ENCODE measurements at places on chromosomes 11 and 22.

DNA sequence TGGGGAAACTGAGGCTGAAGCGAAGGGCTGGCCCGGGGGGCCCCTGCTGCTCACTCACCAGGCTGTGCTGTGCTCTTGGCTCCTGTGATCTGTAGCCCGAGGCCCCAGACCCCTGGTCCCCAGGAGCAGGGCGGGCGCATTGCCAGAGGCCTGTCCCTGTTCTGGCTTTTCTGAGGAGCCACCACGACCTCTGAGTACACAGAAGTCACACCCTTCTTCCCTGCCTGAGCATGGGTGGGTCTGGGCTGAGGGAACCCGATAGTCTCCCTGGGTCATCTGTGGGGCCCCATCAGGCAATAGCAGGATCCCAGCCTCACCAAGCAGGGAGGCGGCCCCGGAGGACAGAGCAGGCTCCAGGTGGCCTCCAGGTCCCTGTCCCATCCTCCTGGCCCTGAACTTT lies 5.1 kb downstream of the CASTOR1 start:
- no peak for DNase-seq

DNA sequence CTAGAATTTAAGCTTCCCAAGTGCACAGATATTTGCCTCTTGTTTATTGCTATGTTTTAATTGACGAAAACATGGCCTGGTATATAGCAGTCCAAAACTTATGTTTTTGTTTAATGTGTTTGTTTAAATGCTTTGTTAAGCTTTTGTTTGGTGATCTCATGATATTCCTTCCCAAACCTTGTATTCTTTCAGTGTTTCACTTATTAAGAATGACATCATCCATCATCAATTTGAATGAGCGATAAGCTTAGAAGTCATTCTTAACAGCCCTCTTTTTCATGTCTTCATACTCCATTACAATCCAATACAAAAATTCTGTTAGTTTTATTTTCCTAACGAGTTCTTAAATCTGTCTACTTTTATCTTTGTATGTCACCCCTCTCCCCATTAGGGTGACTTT lies 206.0 kb downstream of the DYNC2H1 start:
- DNase-seq = no peak

DNA sequence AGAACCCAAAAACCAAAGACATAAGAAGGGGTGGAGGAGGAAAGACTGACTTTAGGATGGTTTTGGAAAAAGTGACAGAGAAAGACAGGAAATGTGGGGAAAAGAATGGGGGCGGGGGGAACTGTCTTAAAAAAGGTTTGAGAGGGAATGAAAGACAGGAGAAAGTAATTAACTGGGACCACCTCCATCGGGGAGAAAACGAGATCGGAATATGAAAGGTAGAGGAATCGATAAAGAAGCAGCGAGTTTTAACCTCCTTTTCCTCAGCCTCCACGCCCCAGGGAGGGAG lies 524 bp downstream of the MTMR2 start:
- DNase-seq = no peak

DNA sequence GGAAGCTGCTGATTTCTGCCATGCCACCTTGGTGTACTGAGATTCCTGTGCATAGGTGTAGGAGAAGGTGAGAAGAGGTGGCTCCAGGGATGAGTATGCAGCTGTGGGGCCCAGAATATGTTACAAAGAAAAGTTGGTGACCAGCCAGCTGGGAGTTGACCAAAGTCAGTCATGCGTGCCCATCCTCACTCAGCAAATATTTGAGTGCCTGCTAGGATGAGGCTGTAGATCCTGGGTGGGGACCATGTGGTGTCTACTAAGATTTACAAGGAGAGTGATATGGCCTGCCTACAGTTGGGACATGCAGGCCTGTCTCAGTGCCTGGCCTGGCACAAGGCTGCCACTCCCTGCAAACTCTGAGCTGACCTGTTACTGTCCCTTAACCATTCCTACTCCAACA lies 19.4 kb downstream of the RNF185 start:
- DNase-seq = no peak

- DNase-seq = peak; percentile 61
Measured at GRCh38 chr22:45639747-45640102, 31.9 kb upstream of the ATXN10 start.

DNA sequence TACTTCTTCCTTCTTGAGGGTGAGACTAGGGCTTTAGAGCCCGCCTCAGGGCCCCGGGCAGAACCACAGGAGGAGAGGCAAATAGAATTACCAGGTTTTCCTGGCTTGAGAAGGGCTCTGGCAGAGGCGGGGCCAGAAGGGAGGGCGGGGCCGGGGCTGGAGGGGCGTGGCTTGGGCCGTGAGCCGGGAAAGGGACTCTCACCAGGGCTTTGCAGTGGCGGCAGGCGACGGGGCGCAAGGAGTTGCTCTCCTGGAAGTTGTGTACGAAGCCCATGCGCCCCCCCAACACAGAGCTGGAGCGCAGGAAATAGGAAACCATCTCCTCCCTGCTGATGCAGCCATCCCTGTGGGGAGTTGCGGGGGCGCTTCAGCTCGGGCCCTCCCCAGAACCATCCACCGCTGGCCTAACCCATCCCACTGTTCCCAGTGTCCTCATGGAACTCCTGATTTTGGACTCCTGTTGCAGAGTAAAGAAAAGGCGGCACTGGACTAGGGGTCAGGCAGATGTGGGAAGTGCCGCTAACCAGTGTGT lies 6.9 kb upstream of the NRXN2 start:
- no peak for DNase-seq

DNA sequence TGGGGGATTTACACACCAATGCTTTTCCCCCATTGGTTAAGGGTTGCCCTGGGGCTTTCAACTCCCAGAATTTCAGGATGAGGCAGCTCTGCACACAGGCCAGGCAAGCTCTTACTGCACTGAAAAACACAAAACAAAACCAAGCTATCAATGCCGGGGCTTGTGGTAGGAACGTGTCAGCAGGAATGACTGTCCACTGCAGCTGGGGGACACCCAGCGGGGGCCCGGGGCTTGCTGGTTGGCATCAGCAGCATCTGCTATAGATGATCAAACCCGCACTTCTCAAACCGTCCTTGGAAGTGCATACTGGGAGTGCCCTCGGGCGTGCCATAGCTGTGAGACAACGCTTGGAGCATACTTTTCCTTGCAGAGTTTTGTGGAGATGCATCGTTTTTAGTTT lies 7.7 kb downstream of the TP53AIP1 start:
- DNase-seq = no peak

- DNase-seq = no peak
Measured at GRCh38 chr11:2816941-2817421, 68.6 kb downstream of the CDKN1C start.

DNA sequence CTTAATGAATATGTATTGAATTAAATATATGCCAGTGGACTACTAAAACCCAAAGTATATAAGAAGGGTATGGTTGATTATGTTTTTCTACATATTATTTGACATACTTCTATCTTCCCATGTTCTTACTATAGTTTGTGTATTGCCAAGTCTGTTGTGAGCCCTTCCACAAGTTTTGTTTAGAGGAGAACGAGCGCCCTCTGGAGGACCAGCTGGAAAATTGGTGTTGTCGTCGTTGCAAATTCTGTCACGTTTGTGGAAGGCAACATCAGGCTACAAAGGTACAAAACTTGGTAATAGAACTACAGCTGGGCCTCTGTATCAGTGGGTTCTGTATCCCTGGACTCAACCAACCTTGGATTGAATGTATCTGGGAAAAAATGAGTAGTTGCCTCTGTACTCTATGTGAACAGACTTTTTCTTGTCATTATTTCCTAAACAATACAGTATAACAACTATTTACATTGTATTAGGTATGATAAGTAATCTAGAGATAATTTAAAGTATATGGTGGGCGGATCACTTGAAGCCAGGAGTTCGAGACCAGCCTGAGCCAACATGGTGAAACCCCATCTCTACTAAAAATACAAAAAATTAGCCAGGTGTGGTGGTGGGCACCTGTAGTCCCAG lies 38.7 kb upstream of the TTC36 start:
- DNase-seq = peak; percentile 93

- DNase-seq = no peak
Measured at GRCh38 chr11:134527382-134528243, 115.6 kb upstream of the B3GAT1 start.

GRCh38 chr11:116071241-116071640 lies 567.0 kb upstream of the CADM1 start:
- no peak for DNase-seq

GRCh38 chr11:15824060-15824459 lies 532.3 kb downstream of the SOX6 start:
- DNase-seq = no peak

All from activated CD4-positive, alpha-beta T cell treated with anti-CD3 and anti-CD28 coated beads, Interleukin-2, amount 10 ng/mL, durations not matched to agents 24 days and 14 days (primary cell).